Dorsolateral prefrontal cortex (tissue), 122 donors: ENCODE measurements at places on chromosomes 5 and 9. TPM values are rescaled to one million over a fixed set of nuclear protein-coding genes. Genes with fewer than 3 reads are reported as not detected.

The TUSC1 gene
- total RNA-seq: 15.0 TPM

- no peak for DNase-seq
These were observed 1.1 kb upstream of the ANXA2R start for GRCh38 chr5:43041110-43041668.

DNA sequence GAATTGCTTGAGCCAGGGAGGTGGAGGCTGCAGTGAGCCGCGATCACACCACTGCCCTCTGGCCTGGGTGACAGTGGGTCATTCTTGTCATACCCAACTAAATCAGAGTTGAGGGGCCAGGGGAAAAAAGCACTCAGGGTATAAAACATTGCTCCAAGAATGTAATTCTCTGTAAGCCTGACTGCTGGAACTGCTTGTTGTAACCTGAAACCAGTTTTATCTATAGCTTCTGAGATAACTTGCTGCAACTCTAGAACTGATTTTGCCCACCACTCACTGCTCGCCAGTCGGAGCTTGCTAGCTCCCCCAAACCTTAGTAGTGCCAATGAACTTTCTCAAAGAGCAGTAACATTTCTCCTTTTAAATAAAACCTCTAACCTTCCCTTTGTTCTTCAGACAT, 9.6 kb upstream of the MSH3 start:
- DNase-seq: no peak

DNA sequence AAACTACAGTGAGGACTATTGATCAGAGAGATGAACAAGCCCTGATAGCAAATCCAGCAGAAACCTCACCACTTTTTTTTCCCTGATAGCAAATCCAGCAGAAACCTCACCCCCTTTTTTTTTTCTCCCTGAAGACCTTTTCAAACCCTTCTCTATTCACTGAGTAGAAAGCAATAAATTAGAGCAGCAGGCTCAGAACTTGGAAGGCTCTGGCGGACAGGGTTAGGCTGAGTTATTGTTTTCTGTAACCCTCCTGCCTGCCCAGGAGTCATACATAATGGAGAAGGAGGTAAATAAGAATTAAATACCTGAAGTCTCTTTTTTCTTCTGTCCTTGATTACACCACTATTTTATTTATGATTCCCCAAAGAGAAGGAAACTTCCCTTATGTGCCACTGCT, 136.3 kb upstream of the SNX2 start:
- DNase-seq: no peak
